ENCODE measurements at places on chromosomes 6 and 20.

- DNase-seq: peak; percentile 84
Observed at GRCh38 chr6:161169696-161170095, 104.2 kb downstream of the AGPAT4 start.

- peak; percentile 48 for DNase-seq
Observed at GRCh38 chr6:43129434-43130194, 41.5 kb upstream of the SRF start.

DNA sequence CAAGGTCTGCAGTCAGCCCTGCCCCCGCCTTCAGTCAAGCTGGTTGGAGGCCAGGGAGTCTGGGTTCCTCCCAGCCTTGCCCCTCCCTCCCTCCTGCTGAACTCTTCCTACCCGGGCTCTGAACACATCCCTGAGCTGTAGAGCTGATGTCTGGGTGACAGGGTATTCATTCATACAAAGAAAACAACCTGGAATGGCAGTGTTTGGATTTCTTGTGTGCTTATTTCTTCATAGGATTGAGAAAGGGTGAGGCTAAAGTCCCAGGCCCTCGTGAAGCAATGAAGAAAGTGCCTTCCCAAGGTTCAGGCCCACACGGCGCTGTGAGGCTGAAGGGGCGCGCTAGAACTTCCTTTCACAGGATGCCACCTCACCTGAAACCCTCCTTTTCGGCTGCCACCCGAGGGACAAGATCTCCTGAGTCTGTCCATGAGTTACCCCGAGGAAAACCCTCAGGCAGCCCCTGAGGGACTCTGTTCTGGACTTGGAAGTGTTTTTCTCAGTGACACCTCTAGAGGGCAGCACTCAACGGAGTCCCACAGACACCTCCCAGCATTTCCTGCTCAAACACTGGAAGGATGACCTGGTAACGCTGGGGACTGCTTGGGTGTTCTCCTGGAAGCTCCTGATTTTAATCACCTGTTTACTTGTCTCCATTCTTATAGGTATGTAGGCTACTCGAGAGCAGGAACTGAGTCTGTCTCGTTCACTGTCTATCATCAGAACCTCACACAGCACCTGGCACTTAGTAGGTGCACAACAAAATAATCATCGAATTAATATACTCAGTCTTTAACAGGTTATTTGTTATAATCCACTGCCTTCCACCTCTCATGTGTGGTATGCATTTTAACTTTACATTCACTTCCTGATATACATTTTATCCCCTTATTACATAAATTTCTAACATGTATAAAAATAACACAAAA is 11.8 kb upstream of the GSTA1 start:
- DNase-seq: peak; percentile 32

DNA sequence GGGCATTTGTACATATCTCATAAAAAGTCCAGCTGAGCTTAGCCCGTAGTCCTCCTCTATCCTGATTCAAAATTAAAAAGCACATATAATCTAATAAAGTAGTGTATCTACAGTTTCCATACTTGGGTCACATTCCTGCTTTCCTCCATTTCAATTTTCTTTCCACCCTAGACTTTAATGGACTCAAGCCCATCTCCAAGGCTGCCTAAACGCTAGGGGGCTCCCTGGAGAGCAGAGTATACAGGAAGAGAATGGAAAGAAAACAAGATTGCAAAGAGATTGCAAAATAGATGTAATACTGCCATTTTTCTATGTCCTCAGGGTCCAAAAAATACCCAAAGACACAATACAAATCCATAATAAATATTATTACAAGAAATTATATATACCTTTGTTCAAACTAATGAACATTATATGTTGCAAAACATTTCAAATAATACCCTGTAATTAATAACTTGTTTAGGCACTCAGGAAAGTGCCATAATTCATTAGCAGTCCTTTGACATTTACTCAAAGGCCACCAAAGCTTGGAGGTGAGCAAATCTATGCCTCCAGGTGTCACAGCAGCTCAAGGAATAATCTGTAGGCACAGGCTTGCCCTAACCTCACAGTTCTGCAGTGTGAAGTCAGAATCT is 2.4 kb upstream of the MCM3 start:
- DNase-seq: peak; percentile 72

- peak; percentile 35 for DNase-seq
Observed at GRCh38 chr6:99467509-99468106, 42.5 kb upstream of the PNISR start.

- no peak for DNase-seq
Observed at GRCh38 chr6:164378330-164378729, 931.1 kb downstream of the C6orf118 start.

- no peak for DNase-seq
Observed at GRCh38 chr20:37274851-37275524, 13.4 kb upstream of the GHRH start.

DNA sequence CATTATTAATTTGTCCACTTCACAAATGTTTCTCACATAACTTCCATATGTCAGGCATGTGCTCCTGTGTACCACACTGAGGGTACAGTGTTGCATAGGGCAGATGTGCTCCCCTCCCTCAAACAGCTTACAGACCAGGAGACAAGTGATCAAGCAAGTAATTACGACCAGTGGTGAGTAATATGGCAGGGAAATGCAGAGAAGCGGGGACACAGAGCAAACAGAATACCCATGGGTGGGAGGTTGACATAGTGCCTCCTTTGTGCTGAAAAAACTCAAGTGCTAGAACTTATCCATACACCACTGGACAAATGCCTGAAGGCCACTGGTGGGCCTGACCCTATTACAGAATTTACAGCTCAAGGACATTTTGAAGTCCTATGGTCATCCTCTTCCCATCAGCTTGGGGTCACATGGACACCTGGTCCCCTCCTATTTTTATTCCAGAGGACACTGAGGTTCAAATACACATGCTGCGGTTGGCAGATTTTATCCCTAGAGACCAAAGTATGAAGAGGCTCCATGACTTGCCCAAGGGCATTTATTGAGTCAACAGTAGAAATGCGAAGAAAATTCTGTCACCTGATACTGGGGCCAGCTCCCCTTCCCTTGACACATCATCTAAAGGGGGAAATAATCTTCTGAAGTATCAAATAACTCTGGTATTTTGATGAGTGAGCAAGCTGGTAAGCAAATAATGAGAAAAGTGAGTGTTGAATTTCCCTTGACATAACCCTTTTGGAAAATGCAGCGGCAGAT is 116.6 kb downstream of the QRSL1 start:
- DNase-seq: peak; percentile 22

GRCh38 chr6:154071236-154071635 is 32.2 kb downstream of the OPRM1 start:
- DNase-seq: no peak

GRCh38 chr6:133761706-133762105 is 127.2 kb upstream of the TCF21 start:
- no peak for DNase-seq

DNA sequence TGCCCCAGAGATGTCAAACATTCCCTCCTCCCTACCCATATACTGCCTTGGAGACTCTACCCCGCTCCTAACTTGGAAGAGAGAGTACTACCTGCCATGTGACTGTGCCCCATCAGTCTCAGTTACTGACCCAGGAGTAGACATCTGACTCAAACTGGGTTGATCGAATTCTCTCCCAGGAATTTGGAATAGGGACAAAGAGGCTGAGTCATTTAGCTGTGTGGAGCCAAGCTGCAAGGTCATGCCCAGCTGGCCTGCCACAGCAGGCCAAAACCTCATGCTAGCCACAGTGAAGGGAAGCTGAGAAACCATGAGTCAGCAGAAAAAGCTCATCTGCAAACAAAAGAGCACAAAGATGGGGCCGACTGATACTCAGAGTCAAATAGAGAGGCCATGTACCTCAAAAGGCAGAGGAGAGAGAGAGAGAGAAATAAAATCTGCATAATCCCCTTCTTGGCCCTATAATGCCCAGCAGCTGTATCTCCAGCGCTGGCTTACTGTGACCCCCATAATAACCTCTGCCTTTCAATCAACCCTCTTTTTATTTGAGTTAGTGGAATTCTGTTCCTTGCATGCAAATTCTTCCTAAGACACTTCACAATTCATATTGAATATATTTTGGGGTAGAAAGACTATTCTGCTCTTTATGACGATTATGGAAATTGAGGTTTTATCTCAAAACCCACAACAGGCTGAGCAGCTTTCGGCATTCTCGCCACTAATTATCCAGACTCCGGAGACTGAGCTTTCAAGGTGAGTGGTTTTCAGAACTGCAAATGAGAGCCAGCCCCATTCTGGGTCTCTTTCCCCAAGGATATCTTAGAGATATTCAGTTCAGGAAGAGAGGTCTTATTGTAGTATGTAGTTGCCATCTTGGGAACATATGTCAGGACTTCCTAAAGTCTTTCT is 21.4 kb upstream of the AKIRIN2 start:
- DNase-seq: peak; percentile 76
